Psoas muscle (tissue), 8 donors: ENCODE measurements at places on chromosomes 2 and 18.

DNA sequence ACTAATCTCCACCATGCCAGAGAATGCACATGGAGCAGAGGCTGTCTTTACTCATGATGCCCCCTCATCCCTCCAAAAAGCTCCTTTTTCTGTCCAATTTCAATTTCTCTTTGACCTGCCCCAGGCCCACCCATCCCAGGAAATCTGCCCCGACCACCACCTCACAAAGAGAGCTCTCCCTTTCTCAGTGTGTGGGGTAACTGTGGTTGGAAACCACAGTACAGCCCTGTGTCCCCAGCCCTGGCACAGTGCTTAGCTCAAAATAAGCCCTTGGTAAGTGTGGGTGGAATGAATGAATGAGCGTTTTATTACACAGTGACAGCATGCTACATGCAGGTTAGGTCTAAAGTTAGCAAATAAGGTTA lies 43.7 kb upstream of the CAB39 start:
- no peak for DNase-seq

- DNase-seq, result no peak
Measured at GRCh38 chr2:67008155-67008554, 389.0 kb upstream of the ETAA1 start.

GRCh38 chr2:61626827-61627226 lies 88.7 kb upstream of the XPO1 start:
- DNase-seq, result no peak

DNA sequence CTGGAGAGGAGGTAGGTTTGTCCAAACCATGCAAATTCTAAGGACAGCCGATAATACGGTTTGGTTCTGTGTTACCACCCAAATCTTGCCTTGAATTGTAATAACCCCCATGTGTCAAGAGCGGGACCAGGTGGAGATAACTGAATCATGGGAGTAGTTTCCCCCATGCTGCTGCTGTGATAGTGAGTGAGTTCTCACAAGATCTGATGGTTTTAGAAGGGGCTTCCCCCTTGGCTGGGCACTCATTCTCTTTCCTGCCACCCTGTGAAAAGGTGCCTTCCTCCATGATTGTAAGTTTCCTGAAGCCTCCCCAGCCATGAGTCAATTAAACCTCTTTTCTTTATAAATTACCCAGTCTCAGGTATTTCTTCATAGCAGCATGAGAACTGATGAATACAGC lies 295.2 kb downstream of the NBAS start:
- no peak for DNase-seq

GRCh38 chr2:159904127-159904958 lies 106.3 kb upstream of the CD302 start:
- DNase-seq, result peak; percentile 49

GRCh38 chr2:162075689-162076132 lies 1.7 kb upstream of the DPP4 start:
- DNase-seq, result no peak

- DNase-seq, result no peak
Measured at GRCh38 chr18:74163019-74163660, 14.8 kb downstream of the TIMM21 start.

DNA sequence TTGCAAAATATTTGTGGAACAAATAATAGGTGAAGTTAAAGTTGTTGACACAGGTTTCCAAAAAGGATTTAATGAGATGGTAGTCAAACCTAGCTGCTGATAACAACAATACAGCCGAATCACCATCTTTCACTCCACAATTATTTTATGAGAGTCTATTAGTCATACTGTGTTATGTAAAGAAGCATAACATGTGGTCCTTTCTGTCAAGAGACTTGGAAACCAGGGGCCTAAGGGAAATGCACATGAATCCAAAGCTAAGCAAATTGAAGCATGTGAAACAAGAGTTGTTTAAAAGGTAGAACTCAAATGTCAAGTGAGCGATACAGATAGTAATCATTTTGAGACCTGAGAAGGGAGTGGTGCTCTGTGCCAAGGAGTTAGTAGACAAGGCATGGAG lies 16.0 kb downstream of the CD28 start:
- DNase-seq, result no peak

- DNase-seq, result no peak
Measured at GRCh38 chr2:230642966-230643365, 69.7 kb upstream of the CAB39 start.

DNA sequence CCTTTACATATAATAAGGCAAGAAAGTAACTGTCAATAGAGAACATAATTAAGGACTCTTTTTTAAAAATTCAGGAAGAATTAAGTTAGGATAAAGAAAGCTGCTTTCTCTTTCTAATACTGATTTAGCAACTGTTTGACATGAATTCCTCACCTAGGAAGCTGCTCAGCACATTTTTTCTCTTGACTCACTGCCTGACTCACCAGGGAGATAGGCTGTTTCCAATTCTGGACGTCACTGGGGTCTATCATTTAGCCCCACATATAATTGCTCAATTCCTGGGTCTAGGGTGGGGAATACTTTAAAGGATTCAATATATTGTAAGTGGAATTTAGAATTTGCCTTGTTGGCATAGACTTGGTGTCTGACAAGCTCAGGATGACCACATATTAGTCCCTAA lies 50.8 kb upstream of the UGP2 start:
- no peak for DNase-seq

GRCh38 chr2:27901234-27901633 lies 10.7 kb downstream of the BABAM2 start:
- peak; percentile 38 for DNase-seq

DNA sequence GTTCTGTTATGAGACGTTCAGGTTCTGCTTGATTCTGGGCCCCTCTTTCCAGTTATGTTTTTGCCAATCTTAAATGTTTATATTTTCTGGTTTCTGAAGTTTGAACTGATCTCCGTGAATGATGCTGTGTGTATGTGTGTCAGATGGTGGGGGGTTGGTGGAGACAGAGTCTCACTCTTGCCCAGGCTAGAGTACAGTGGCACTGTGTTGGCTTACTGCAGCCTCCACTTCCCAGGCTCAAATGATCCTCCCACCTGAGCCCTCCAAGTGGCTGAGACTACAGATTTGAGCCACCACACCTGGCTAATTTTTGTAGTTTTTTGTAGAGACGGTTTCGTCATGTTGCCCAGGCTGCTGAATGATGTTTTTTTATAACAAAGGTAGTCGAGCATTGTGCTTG lies 45.9 kb downstream of the PSMD14 start:
- DNase-seq, result no peak

DNA sequence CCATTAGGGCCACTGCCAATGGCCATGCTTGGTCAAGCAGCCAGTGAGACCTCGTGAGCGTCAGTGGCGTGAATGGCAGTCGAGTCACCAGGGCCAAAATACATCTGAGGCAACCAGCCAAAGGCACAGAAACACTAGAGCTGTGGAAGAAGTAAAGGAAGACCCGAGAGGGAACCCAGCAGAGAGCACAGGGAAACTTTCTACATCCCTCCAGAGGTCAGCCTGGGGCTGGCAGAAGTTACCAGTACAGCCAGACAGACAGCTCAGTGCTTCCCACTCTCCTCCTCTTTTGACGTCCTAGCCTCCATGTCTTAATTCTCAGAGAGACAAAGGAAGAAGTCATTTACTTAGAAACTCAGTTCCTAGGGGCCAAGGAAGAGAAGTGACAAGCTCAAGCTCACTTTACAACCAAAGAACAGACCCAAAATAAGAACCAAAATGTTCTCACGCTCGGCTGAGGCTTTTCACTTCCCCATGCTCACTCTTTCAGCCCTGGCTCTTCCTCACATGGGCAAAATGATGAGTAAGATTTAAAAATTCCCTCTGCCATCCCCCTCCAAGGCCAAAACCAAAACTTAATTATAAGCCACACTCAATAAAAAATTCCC lies 8.7 kb downstream of the CYRIA start:
- peak; percentile 91 for DNase-seq

GRCh38 chr2:53880756-53881155 lies 21.0 kb upstream of the GPR75 start:
- DNase-seq, result no peak

- DNase-seq, result no peak
Measured at GRCh38 chr2:145090841-145091761, 571.2 kb upstream of the ZEB2 start.

GRCh38 chr18:56803051-56803450 lies 151.9 kb downstream of the WDR7 start:
- DNase-seq, result no peak

GRCh38 chr2:156423674-156424282 lies 12.4 kb upstream of the GPD2 start:
- no peak for DNase-seq

DNA sequence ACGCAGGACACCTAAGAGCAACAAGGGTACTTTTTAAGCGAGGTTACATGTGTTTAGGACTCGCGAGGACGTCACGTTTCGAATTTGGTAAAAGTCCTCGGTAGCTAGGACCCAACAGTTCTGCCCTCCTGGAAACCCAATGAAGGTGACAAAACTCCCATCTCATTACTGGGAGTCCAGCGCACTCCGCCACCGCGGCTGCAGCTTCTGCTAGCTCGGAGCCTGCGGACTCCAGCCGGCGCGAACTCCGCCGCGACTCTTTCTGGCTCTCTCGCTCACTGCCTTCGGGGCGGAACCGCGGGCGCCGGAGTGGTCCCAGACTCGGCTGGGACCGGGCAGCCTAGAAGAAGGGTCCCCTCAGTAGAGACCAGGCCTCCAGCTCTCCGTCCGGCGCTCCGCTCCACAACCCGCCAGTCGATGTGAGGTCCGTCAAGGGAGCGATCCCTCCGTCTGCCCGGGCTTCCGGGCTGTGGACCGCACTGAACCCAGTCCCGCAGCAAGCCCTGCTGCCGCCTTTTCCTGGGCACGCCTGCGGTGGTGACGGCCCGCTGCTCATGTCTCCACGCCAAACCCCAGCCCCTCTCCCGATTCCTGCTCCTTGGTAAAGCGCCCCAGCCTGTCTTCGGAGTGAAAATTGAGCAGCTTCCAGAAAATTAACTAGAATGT lies 3.0 kb upstream of the OSR1 start:
- peak; percentile 59 for DNase-seq

DNA sequence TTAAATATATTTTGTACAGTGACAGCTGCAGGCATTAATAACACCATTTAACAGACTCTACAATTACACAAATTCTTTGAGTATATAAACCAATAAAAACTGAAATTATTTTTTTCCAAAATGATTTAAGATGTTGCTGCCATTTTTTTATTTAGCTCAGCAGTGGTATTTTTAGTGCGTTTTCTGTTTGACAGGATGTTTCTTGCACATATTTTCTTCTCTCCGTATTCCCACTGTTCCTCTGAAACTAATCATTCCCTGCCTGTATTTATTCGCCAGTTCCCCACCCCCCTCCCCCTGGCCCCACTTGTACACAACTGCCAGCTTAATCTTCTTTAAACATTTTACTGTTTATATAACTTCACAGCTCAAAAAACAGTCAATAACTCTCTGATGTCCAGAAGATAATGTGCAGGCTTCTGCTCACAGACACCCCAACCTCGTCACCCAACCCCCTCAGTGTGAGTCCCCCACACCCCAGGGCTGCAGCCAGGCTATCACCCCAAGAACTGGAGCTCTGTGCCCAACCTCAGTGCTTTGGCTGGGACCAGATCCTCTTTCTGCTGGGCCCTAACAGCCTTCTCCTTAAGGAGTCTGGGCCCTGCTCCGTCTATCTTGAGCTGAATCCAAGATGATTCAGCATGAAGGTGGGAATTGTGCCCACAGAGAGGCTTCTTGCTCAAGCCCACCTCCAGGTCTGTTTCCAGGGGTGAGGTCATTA lies 41.6 kb upstream of the MAP4K4 start:
- DNase-seq, result no peak

DNA sequence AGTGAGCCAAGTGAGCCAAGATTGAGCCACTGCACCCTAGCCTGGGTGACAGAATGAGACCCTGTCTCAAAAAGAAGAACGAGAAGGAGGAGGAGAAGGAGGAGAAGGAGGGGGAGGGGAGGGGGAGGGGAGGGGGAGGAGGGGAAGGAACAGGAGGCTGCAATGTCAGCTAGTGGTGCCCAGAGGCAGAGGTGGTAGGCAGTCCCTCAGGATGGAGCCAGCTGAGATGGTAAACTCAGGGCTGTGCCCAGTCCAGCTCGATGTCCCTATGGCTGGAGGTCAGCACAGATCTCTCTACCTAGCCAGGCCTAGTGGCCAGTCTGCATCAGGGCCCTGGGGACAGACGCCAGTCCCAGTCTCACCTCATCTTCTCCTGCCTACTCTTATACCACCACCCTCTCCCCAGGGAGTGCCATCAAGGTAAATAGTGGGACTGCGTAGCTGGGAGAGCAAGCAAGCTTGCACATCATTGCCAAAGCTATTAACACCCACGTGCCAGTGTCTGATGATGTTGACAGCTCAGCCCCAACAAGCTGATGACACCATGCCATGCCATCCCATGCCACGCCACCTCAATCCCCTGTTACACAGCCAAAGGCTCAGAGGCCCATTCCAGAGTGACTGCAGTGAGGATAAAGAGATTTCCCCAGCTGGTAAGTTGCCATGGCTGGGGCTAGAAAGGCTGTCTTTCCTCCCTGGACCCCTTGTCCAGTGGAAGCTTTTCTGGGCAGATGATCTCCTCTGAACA lies 7.6 kb upstream of the PLB1 start:
- DNase-seq, result no peak

- no peak for DNase-seq
Measured at GRCh38 chr18:74963820-74964446, 245.0 kb downstream of the PTGR3 start.

GRCh38 chr2:38214209-38214717 lies 138.3 kb upstream of the CYP1B1 start:
- no peak for DNase-seq

GRCh38 chr18:5073026-5073944 lies 123.8 kb downstream of the AKAIN1 start:
- no peak for DNase-seq

GRCh38 chr2:120763508-120763907 lies 27.8 kb downstream of the GLI2 start:
- no peak for DNase-seq

DNA sequence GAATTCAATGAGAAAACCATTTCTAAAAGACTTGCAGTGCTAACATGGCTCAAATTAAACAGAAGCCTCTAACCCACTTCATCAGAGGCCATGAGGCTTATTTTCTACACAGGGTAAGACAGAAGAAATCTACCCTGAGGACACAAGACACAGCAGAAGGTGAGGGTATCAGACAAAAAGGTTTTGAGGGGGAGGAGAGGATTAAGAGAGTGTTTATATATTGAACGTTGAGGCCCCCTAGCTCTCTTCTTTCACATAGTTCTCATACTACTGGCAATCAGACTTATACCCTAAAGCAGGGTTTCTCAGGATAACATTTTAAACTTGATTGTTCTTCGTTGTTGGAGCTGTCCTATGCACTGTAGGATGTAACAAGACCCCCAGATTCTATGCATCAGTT lies 21.4 kb downstream of the ORC4 start:
- DNase-seq, result no peak

DNA sequence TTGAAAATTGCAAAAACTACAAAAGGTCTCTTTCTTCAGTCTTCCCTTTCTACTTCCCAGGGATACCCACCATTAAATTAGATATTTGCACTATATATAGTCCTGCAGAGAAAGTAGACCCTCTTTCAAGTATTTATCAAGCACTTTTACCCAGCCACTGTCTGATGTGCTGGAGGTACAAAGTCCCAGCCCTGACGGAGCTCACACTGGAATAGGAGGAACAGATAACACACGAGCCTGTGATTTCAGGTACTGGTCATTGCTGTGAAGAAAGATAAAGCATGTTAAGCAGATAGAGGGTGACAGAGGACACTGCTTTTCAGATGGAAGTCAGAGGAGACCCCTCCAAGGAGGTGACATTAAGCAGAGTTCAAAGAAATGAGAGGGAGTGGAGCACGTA lies 19.6 kb downstream of the SEC11C start:
- DNase-seq, result no peak
